ENCODE measurements at places on chromosomes 4 and X.
A peak's percentile ranks its signal among the peaks of the same experiment; 100 is the strongest.

DNA sequence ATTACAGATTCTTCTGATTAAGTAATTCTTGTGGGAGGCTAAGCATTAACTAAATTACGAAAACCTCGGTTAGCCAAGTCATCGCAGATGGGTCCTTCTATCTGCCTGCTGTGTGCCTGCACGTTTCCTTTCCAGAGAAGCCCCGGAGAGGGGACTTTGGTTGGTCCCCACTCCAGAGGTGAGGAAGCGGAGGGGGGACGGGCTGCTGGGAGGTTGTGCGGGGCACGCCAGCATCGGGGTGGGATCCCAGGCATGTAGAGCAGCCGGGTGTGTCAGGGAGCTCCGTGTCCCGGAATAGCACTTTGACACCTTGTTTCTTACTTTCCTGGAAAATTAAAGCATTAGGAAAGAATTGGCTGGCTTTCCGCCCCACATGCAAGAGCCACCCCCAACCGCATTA lies 26.6 kb downstream of the PIGG start:
- no peak for DNase-seq

DNA sequence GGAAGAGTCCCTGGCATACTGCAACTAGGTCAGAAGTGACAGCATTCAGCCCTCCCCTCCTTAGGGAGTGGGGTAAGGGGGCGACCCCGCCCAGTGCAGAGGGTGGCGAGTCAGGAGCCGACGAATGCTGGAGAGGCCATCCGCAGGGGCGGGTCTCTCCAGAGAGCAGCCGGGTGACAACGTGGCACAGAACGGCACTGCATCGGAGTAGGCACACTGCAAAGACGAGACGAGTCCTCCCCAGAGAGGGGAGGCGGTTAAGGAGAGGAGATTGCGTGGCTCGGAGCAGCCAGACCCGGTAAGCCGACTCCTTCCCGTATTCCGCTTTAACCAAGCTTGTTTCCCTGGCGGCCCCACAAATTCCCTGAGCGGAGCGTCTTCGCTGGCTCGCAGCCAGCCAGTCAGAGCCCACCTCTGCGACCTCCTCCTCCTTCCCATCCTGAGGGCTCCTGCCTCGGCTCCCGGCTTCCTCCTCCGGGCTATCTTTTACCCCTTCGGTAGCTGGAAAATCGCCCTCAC lies 54.9 kb downstream of the LINC00632 start:
- no peak for DNase-seq

DNA sequence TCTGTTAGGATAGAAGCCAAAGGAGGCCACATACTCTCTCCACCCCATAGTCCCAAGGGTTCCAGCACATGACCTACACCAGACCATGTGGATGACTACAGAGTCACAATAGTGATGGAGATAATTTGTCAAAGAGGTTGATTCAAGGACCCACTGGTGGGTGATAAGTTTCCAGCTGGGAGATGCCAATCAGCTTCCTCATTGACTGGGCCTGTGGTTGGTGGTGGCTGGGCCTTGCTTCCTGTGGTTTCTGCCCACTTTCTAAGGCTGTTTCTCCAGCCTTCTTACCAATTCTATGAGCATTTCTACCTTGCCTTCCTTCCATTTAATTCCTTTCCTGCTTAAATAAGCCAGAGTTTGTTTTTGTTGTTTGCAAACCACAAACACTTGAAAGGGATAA lies 95.5 kb upstream of the CPEB2 start:
- DNase-seq, result no peak

- no peak for DNase-seq
Measured at GRCh38 chrX:149962859-149963757, 24.8 kb upstream of the EOLA2 start.

DNA sequence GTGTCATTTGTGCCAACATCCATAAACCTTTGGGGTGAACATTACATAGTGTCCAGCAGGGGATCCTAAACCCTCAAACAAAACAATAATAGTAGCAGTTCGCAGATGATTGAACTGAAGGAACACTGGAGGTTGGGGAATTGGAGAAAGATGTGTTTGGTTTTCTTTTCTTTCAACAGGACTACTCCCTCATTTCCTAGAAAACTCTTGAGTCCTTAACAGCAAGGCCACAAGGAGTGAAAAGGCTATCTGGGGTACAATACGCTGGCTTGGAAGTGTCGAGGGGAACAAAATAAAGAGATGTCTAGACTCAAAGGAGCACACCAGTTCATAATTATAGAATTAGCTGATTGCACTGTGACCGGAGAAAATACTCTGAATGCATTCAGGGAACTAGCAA lies 72.1 kb downstream of the IDS start:
- DNase-seq, result no peak

DNA sequence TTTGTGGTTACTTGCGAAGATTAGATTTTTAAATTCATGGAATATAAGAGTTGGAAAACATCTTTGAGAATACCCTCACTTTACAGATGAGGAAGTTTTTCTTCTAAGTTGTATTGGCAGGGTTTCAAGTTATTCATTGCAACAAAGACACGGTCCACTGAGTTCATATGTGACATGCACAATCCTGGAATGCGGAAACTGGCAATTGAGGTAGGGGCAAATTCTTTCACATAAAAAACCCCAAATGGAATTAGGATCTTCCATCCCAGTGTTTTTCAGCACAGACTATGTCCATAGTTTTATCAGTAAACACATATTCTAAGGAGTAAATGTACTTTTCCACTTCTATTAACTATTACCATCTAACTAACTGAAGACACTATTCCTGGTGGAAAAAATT lies 81.8 kb upstream of the NAP1L5 start:
- DNase-seq, result no peak

DNA sequence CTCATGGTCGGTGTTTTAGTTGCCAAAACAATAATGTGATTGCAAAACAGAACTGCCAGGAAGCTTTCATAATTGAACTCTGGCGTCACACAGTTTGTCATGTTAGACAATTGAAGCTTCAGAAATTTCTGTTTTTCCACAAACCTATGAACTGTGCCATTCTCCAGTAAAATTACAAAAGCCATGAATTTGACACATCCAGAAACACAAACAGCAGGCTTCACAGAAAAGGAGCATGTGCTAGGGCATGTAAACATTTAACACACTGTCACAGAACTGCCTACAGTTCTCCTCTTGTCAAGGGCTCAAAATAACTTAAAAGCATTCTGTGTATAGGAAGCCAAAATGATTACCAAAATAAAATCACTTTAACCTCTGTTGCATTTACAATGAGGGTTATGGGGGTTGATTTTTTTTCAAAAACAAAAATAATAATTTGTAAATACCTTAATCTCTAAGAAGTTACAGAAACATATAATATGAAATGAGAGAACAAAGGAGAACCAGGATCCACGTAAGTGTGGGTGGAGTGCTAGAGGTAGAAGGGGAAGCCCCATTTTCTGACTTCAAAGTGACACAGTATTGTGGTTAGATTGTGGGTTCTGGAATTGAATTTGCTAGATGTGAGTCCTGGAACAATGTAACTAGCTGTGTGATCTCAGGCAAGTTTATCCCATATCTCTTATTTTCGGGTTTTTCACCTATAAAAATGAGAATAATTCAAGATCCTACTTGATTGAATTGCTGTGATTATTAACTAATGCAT lies 295.0 kb downstream of the CENPC start:
- no peak for DNase-seq

GRCh38 chr4:149238097-149238496 lies 577.5 kb downstream of the IQCM start:
- no peak for DNase-seq

GRCh38 chr4:15506464-15506863 lies 36.8 kb downstream of the CC2D2A start:
- DNase-seq, result no peak

DNA sequence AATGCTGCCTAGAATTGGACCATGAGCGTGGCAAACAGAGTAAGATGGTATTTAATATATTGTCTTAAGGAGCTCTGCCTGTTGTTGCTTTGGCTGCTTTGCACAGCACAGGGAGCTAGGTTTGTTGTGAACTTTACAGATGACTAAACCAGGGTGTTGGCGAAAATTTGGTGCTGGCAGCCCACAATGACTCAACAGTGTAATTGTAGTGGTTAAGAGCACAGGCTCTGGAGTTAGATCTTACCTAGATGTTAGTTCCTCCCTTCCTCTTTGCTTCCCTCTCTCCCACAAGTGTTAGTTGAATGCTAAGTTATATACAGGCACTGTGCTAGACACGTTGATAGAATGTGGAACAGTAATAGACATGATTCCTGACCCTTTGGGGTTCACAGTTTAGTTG lies 128.9 kb upstream of the TRPC5 start:
- no peak for DNase-seq

DNA sequence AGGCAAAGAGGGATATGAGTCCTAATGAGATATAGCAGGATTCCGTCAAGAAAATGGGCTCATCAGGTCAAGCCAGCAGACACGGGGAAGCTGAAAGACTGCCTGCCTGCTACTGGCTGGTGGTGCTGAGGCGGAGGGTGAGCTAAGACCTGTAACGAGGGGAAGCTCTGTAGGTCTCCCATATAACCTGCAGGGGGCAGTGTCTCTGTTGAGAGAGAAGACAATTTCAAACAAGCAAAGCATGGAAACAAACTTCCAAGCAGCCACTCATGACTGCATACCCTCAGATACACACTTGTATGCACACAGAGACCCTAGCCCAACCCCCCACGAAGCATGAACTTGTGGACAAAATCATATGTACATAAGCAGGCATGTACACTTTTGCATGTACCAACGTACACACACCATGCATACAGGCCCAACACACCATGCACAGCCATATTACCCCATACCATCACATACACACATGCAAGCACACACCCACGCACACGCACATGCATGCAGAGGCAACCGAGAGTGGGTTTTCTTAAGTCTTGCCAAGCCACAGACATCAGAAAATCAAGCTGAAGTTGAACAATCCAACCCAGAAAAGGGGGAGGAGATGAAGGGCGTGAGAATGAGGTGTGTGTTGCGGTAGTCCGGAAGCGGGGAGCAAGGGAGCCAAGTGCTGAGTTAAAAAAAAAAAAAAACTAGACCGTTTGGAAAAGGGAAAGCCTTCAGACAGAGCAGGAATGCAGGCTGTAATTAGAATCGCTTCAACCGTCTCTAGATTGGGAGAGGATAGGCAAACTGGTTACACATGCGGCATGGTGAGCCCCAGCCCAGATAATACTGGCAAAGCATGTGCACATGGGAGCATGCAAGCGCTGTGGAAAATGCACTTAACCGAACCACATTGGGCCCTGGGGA lies 71.0 kb downstream of the PJA1 start:
- DNase-seq, result no peak

DNA sequence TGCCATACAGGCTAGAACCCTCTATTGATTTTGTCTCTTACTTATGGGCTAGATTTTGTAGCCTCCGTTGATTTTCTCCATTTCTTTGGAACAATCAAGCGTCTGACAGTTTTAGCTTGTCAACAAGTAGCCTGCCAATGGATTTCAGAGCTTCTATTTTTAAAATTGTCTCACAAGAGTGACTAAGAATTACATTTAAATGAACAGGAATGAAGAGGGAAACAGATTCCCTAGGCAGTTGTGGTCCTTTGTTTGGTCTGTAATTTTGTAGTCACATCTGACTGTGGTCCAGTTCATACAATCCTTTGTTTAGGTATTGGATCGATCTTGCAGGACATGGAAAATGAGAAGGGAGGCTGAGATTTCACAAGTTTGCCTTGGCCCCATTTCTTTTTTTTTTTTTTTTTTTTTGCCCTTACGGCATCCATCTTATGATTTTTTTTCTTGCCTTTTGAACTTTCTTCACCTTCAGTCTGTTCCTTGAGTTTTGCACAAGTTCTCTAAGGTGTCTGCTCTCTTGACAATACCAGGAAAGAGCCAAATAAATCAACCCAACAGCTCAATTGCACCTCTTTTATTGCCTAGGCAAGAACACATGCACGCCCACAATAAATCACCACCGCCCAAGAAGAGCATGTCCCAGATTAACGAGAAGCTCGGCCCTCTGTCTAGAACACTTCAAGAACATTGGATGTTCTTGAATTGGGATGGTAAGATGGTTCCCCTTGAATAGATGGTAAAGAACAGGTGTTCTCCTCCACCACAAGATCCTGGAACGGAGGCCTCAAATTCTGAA lies 86.5 kb upstream of the EGFL6 start:
- peak; percentile 77 for DNase-seq

- DNase-seq, result no peak
Measured at GRCh38 chrX:4935846-4936245, 1222.4 kb upstream of the PRKX start.

GRCh38 chrX:71466979-71467523 lies 65.9 kb upstream of the OGT start:
- DNase-seq, result no peak
